ENCODE measurements at places on chromosomes 2 and 18.
A peak's percentile ranks its signal among the peaks of the same experiment; 100 is the strongest.

GRCh38 chr18:47594621-47595086 is 335.8 kb downstream of the SMAD2 start:
- DNase-seq: no peak

DNA sequence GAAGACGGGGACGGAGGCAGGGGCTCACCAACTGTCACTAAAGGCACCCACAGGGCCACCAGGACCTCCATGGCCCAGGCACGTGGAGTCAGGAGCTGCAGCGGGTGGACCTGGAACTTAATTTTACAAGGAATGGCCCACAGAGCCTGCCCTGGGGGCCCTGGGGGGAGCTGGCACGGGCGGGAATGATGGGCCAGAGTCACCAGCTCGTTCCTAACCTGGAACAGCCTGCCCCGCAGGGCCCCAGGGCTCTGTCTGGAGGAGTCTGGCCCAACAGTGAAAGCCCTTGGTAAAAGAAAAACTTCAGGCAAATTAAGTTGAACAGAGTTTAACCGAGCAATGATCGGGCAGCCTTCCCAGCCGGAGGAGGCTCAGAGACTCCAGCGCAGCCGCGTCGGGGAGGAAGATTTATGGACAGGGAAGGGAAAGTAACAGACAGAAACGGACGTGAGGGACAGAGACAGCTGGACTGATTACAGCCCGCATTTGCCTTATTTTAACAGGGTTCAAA is 118.4 kb upstream of the TMEM18 start:
- no peak for DNase-seq

- DNase-seq: no peak
Measured at GRCh38 chr2:221767106-221768012, 195.3 kb upstream of the EPHA4 start.

- peak; percentile 24 for DNase-seq
Measured at GRCh38 chr2:75608684-75609333, 37.8 kb upstream of the MRPL19 start.

GRCh38 chr2:42421157-42421485 is 60.1 kb upstream of the COX7A2L start:
- no peak for DNase-seq

DNA sequence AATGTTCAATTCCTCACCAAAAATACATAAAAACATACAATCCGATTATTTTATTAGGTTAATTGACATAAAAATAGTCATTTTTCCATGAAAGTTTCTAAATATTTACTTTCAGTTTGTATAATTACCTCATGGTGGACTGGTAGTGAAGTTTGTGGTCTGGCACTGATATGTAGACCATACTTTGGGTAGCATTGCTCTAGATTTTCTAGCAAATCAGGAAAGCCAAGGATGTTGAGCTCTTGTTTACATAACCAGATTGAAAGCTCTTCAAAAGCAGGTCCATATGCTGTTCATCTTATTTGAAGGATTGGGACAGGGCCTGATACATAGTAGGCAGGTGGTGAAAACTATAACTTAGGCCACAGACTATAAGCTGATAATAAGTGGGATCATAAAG is 61.8 kb downstream of the COMMD1 start:
- DNase-seq: no peak

DNA sequence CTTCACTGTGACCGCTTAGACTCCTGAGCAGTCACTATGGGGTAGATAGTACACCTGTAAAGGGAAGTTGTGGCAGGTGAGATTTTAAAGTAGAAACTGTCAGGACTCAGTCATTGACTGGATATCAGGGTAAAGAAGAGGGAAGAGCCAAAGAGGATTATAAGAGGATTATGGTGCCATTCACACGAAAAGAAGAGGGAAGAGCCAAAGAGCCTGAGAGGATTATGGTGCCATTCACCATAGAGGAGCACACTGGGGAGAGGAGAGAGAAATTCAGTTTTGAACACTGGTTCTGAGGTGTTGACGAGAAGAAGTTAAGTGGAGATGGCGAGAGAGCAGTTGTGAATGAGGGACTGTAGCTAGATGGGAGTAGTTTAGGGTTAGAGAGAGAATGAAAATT is 16.9 kb upstream of the KCNJ13 start:
- DNase-seq: no peak

DNA sequence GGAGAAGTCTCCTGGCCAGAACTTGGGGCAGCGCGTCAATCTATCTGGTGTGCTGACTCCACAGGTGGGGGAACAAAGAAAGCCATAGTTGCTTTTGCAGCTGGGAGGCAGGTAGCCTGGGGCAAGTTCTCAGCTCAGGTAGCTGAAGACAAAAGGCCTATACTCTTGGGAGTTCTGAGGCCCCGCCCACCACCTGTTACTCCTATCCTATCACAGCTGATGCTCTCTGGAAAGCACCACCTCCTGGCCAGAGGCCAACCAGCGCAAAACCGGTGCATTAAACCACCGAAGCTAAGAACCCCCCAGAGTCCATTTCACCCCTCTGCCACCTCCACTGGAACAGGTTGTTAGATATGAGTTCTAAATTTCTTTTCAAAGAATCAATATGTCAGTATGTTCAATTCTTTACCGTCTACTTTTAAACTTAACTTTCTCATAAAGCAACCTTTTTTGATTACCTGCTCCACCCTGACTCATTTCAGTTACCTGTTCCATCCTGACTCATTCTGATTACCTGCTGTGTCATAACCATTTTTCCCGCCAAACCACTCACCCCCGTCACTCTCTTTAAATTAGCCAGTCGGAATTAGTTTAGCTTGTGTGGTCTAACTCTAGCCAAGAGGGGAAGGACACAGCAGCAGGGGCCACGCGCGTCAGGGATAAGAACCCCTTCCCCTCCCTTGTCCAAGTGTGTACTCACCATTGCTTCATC is 43.4 kb downstream of the UPP2 start:
- no peak for DNase-seq

Measured in stimulated activated CD4-positive, alpha-beta T cell treated with anti-CD3 and anti-CD28 coated beads, Interleukin-1b, Interleukin-23, amount 100 ng/mL, for 1 hour (primary cell).